Omental fat pad (tissue), 4 donors: ENCODE measurements at places on chromosomes 2 and 18.
A peak's percentile ranks its signal among the peaks of the same experiment; 100 is the strongest.

- no peak for DNase-seq
Observed at GRCh38 chr2:241895712-241896641, 26.4 kb downstream of the RTP5 start.

GRCh38 chr2:3294493-3294892 lies 83.1 kb downstream of the EIPR1 start:
- DNase-seq, result no peak

DNA sequence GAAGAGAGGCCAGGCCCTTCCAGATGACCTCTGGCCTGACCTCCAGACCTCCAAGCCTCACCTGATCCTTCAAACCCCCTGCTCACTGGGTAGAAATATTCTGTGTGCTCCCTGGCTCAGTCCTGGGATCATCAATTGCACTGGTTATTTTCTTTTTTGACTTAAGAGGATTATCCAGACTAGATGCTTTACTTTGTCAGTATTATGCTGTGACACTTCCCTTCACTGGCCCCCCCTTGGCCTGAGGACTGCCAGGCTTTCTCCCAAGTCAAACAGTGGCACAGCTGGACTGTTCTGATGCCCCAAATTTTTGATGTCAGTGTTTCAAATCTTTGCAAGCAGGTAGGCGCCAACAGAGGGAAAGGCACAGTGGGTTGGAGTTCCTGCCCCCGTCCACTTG lies 156.3 kb upstream of the SKOR2 start:
- no peak for DNase-seq

- DNase-seq, result no peak
Observed at GRCh38 chr2:237536083-237536415, 30.3 kb upstream of the PRLH start.

- no peak for DNase-seq
Observed at GRCh38 chr2:120231974-120232635, 8.9 kb upstream of the TMEM185B start.

DNA sequence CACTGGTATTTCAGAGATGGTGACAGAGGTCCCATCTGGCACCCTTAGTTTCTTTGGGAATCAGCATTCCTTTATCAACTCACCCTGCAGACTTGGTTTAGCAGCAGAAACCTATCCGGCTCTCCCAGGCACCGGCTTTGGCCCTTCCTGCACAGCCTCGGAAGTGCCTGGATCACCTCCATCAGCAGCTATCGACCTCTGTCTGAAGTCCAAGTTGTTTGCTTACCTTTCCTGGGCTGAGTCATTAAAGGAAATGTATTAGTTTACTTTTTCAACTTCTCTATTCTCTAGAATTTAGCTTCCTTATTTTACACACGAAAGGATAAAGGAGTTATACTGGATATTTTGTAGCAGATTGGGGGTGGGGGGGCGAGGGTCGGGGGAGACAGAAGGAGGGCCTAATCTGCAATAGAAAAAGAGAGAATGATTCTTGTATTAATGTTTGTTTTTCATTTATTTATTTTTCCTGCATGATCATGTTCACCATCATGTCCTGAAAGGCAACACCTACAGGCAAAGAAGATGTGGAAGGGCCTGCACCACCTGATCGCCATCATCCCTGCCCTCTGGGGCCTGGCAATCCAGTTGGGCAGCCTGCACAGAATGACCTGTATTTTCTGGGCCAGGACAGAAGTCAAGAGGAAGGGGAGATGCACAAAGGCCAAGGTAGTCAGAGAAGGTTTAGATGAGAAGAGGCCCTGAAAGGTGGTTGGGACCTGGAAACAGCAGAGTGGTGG lies 22.1 kb upstream of the MAT2A start:
- DNase-seq, result no peak

DNA sequence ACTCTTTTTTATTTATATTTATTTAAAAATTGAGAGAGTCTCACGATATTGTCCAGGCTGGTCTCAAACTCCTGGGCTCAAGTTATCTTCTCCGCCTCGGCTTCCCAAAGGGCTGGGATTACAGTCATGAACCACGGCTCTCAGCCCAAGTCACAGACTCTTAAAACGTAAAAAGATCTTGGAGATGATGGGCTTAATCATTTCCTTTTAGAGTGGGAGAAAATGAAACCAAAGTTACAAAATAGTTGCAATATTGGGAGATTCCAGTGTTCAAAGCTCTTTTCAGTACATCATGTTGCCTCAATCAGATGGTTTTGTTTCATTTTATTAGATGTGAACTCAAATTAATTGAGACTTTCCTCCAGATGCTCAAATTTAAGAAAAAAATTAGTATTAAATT lies 151.4 kb upstream of the XPO1 start:
- DNase-seq, result no peak

GRCh38 chr2:219497495-219498279 lies 1.0 kb upstream of the GMPPA start:
- DNase-seq, result peak; percentile 70

DNA sequence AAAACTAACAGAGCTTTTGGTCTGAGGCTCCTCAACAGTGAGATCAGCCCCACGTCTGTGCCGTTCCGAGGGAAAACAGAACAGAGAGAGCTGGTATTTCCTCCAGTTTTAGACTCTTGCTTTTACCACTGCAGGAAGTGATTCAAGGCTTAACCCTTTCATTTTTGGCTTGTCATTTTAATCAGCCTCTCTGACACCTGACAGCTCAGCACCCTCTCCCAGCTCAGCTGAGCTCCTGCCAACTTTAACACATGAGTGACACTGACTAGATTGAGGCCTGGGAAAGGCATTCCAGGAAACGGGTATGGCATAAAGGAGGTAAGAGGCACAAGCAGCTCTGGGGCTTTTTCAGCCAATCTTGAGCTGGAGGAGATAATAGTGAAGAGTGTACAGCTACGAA lies 239.4 kb upstream of the SKOR2 start:
- no peak for DNase-seq

- DNase-seq, result no peak
Observed at GRCh38 chr18:21820033-21820810, 79.6 kb downstream of the MIB1 start.
